Hematopoietic multipotent progenitor cell (in vitro differentiated cells): ENCODE measurements at places on chromosomes 6 and 20. TPM values are rescaled to one million over a fixed set of nuclear protein-coding genes. Genes with fewer than 3 reads are reported as not detected.

Gene SOX4
- 90.2 TPM for total RNA-seq

DNA sequence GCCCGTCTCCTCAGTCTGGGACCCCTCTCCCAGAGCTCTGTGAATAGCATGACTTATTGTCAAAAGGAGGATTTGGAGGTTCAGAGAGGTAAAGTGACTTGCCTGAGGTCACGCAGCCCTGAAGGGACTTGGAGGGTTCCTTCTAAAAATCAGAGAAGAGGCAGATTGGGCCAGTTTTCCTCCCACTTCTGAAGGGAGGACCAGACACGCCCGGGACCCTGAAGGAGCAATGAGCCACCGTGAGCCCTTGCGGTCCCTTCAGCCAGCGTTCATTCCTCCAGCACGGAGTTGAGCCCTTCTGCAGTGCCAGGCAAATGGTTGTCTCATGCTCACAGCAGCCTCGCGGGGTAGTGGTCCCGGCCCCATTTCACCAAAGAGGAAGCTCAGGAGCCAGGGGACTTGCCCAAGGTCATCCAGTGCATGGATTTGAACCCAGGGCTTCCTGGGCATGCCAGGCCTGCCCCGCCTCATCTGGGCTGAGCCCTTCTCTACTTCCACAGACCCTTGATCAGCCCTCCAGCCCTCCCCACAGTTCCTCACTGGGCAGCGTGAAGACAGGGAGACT is 7.4 kb downstream of the SRC start:
- no peak for DNase-seq

Gene TNXB
- total RNA-seq, result 1.1 TPM

- peak; percentile 79 for DNase-seq
Measured at GRCh38 chr6:41937861-41938574, 3.6 kb downstream of the CCND3 start.

- no peak for DNase-seq
Measured at GRCh38 chr6:134162932-134163331, 110.5 kb upstream of the SLC2A12 start.

DNA sequence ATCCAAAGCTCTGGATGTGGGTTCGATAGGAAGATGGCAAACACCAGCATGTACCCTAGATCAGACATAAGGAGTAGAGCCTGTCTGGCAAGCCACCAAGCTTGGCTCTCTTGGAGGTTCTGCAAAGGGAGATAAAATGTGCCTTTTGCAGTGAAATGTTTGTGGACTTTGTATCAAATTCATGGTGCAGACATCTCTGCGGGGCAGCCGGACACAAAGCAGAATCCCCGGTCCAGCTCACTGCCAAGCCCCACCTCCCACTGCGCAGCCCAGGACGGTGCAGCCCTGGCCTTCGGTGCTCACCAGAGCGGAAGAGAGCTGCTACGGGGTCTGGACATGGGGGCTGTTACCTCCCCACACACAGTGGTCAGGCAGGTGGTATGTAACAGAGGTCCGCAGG is 333.6 kb upstream of the JARID2 start:
- no peak for DNase-seq

DNA sequence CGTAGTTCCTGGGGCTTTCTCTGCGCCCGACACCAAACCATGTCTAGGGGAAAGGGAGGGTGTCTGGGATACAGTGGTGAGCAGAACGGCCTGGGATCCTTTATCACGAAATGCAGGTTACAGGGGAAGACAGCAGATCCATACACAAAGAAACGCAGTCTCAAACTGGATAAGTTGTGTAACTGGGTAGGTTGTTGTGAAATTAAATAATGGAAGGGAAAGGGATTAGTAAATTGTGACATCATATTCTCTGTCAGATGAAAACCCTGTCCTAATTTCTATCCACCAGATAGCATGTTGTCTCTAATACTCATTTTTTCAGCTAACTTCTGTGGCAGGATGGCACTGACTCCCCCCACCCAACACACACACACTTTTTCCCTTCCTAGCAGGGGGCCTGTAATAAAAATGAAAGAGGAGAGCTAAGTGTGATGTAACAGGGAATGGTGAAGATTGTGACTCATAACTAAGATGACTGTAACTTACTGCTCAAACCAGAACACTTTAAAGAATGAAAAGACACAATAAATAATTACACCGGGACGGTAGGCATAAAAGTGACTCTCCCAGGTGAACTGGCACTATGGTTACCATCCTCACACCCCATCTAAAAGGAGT is 769 bp upstream of the TRPC4AP start:
- DNase-seq, result peak; percentile 15

Gene MDFI
- not detected for total RNA-seq

DNA sequence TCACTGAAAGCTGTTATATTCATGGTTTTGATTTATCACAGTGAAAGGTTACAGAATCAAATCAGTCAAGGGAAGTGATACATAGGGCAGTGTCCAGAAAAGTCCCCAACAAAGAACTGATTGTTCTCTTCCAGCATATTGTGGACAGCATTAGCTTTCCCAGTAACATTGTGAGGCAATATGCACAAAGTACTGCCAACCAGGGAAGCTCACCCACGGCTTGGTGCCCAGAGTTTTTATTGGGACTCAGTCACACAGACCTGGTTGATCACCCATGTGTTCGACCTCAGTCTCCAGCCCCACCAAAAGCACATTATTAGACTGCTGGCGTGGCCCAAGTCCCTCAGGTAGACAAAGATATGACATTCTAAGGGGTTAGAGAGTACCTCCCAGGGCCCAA is 76.0 kb downstream of the LCA5 start:
- DNase-seq, result no peak

- no peak for DNase-seq
Measured at GRCh38 chr20:48102931-48103660, 317.8 kb upstream of the SULF2 start.

Gene PRDM13
- total RNA-seq, result not detected

- no peak for DNase-seq
Measured at GRCh38 chr6:12490904-12491571, 200.9 kb downstream of the EDN1 start.

DNA sequence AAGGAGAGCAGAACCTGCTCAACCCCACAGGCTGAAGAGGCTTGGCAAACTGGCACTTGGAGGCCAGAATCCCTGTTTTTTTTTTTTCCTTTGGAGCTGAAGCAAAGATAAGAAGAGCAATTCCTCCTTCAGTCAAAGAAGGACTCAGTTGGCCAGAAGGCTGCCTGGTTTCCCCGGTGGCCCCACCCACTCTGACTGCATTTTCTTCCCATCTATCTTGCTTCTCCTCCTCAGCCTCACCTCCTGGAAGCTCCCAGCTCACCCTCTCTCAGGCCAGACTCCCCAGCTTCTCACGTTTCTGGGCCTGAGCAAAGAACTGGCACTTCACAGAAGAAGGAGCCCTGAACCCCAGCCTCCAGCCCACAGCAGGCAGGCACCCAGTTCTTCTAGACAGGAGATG is 2.4 kb downstream of the LRFN2 start:
- DNase-seq, result no peak

Gene CFAP206
- total RNA-seq, result under 0.01 TPM

DNA sequence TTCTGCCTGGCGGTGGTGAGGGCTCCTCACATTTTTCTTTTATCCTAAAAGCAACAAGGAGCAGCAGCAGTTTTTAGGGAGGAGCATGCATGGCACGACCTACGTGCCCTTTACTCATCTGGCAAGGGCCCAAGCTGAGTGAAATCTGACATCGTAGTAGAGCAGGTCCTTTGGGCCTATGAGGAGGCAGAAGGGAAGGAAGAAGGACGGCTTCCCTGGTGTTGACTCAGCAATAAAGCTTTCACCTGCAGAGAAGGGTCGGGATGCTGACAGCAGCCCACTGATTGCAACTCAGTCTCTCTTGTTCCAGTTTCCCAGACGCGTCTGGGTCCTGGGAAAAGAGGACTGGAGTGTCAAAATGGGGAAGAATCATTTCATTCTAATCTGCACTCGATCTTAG is 409.1 kb upstream of the AGPAT4 start:
- DNase-seq, result no peak
